NCI-H446 (cell line): ENCODE measurements at places on chromosomes 16 and 17.

DNA sequence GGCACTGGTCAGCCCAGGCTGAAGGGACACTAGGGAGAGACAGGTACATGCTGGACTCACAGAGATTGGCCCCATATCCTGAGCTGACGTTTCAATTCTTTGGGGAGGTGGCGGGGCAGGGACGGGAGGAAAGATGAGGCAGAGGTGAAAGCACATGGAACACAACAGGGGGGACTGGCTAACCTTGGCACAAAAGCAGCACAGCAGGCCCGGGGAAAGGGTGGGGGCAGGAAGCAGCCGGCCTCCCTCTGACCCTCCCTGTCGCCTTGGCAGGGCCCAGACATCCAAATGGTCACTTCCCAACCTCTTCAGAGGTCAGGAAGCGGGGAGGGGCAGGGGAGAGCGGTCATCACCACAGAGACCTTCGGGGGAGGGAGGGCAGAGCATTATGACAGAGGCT lies 6.6 kb downstream of the VAT1 start:
- DNase-seq: no peak

DNA sequence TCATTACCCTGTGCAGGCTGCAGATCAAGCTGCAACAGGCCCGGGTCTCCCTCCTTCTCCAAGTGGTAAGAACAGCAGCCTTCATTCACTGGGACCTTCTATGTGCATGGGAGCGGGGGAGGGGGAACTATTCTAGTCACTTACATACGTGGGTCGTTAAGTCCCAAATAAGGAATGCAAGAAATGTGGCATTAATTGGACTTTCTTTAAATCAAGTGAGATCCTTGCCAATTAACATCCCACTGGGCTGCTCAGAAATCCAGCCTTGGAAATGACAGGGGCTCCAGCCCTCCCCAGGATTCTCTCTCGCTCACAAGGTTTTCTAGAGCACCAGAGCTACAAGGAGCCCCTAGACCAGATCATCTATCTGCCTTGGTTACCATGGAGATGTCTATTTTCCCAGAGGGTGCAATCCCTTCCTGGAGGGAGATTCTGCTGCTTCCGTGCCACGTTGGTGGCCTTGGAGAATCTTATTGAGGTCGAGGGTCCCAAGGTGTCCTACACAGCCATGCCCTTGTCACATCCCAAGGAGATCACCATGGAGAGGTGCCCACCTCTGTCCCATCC lies 5.2 kb upstream of the EIF1 start:
- no peak for DNase-seq

DNA sequence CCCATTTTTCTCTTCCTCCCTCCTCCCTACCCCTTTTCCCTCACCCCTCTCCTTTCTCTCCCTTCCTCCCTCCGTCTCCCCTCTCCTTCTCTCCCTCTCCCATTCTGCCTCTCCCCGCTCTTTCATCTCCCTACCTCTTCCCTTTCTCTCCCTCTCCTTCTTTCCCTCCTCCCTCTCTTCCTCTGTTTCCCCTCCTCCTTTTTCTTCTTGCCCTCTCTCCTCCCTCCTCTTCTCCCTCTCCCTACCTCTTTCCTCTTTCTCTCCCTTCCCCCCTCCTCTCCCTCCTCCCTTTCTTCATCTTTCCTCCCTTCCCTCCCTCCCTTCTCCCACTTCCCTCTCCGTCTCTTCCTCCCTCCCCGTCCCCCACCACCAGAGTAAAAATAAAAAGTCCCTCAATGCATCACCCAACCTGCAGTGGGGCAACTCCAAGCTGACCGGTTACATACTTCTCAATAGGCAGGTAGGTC lies 10.4 kb downstream of the CHD9NB start:
- no peak for DNase-seq

DNA sequence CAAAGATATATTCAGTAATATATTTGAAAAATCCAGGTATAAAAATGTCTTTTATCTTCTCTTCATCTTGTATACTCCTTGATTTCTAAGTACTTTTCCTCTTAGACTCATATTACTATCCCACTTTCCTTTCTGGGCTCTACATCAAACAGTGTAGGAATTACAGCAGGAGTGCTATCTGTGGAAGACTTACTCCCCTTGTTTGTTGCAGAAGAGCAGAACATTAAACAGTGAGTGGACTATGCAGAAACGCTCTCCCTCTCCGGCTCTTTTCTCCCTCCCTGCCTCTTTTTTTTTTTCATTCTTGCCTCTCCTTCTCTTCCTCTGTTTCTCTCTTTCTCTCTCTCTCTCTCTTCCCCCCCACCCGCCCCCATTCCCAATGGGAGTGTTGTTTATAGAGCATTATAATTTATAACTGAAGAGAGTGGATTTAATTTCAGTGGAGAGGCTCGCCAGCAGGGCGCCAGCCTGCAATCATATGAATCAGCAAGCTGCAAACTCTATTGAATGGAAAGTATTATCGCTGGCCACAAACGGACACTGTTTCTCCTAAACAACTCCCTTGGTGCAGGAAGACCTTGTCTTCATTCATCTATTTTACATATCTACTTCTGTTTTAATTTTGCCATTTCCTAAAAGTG lies 242.3 kb upstream of the TBX2 start:
- no peak for DNase-seq

- no peak for DNase-seq
Observed at GRCh38 chr17:50544516-50544915, 2.5 kb upstream of the SPATA20 start.

GRCh38 chr17:76038050-76038449 lies 10.9 kb upstream of the EVPL start:
- DNase-seq: no peak

- no peak for DNase-seq
Observed at GRCh38 chr16:85946541-85947124, 47.7 kb downstream of the IRF8 start.

DNA sequence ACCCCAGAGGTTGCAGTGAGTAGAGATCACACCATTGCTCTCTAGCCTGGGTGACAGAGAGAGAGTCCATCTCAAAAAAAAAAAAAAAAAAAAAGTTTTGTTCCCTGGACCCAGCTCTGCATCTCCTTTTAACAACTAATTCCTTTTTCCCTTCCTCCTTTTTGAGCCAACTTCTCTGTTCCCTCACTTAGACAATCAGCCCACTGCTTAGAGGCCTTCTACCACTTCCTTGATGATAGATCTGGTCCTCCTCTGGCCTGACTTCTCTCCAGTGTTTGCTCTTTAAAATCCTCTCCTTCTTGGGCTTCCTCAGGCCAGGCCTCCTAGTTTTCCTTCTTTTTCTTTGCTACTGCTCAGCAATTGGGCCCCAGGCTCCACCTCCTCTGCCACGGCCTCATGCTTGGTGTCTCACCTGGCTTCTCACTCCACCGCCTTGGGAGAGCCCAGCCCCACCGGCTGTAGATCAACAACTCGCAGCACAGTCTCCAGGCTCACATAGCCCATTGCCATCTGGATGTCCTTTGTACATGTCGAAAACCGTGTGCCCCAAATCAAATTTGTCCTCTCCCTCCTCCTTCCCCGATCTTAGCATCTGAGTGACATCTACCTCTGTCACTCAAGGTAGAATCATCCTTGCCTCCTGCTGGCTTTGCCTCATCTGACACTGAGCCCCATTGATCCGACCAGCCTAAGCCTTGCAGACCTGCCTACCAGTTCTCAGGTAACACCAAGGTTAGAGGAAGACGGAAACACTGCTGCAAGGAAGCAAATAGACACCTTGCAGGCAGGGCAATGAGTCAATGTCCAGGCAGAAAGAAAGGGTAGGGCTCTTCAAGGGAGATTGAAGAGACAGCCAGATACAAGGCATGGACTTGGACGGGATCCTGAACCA lies 17.4 kb downstream of the ARHGAP27 start:
- no peak for DNase-seq

DNA sequence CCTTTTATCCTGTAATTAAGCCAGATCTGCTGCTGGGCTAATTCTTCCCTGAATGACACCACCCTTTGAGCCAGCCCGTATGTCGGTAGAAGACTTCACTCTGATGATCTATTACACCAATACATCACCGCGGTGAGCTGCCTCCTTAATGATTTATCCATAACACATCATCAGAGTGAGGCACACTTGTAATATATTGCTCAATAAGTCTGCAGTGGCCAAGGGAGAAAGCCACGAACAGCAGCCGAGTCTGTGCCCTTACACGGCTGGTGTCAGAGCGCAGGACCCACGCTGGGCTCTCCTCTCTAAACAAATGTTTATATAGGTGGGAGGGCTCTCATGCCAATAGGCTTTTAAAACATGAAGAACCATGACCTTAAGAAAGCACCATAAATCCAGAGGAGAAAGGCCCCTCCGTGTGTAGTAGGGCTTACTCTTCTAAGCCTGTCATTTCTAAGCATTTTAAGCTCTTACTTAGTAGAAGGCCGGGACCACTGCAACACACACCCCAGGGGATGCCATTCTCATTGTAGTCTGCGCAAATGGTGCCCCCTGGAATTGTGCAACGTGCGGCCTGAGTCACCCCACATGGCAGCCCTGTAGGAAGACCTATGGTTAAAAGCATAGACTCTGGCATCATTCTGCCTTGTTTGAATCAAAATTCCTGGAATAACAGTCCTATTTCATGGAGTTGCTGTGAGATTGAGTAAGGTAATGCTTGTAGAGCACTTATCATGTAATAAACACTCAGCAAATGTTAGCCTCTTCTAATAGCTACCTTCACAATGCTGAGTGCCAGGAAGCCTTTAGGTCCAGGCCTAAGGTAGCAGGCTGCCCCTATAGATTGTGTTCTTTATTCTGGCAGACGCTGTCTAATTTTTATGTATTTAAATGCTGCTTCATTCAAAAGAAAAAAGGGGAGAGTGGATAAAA lies 26.1 kb downstream of the MRPS23 start:
- DNase-seq: no peak

DNA sequence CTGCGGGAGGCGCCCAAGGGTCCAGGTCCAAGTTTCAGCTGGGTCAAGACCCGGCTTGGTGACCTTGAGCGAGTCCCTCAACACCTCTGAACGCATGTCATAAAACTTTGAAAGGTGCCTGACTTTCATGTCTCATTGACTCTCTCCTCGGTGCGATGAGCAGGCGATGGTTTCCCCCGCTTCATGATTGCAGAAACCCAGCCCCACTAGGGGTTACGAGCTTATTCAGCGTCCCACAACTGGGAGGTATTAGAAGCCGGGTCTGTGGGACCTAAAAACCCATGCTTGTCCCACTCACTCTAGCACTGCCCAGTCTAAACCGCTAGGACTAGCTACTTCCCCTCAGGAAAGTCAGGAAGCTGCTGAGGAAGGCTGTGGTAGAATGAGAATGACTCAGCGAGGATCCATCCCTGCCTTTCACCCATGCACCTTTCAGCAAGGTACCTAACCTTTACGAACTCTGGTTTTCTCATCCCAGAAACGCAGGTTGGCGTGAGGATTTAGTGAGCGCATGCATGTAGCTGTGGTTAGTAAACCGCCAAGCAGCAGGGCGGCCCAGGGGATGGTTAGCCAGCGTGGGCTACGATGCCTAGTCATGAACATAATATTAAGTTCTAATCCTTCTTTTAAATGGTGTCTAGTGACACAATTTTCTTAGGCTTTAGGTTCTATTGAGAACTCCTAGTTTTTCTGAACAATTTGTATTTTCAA lies 26.2 kb upstream of the RFFL start:
- DNase-seq: no peak

DNA sequence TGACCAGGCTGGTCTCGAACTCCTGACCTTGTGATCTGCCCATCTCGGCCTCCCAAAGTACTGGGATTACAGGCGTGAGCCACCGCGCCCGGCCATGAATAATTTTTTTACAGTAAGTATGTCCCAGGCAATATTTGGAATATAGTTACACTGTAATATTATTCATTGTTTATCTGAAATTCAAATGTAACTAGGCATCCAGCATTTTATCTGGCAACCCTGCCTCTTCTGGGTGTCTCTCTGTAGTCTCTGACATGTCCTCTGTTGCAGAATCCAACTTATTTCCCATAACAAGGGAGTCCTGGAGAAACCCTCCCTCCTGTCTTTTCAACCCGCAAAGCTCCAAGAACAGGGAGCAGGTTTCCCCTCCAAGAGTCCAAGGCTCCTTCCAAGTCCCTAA lies 36.9 kb upstream of the MYH10 start:
- DNase-seq: no peak

DNA sequence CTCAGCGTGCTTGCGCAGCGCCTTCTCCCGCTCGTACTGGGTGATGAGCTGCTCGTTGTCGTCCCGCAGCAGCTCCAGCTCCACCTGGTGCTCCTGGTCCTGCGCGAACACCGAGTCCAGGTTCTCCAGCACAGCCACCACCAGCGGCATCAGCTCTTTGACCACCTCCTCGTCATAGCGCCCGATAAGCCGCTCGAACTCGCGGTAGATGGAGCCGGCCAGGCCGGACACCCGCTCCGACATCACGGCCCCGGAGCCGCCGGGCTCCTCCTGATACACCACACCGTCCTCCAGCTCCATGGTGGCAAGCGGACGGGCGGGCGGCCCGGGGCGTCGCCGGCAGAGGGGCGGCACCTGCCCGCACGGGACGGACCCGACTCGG lies 320 bp downstream of the SPAG9 start:
- DNase-seq: no peak

GRCh38 chr16:83998091-83998490 lies 30.0 kb downstream of the NECAB2 start:
- no peak for DNase-seq

- no peak for DNase-seq
Observed at GRCh38 chr17:60139438-60140285, 10.1 kb upstream of the CA4 start.

- no peak for DNase-seq
Observed at GRCh38 chr16:56268799-56269198, 77.5 kb downstream of the GNAO1 start.

DNA sequence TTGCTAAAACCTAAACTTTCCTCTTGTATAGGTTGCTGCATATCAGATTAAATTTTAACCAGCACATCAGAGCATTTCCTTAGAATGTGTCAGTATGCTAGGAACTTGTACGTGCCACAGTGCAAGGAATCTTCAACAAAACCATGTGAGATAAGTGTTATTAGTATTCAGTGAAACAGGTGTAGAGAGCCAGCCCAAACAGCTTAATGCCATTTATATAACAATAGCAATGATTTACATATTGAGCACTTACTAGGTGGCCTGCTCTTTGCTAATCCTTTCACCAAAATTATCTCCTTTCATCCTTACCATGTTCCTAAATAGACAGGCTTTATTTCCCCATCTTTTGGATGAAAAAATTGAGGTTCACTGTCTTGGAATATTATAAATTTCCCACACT lies 485.7 kb downstream of the HS3ST4 start:
- no peak for DNase-seq

DNA sequence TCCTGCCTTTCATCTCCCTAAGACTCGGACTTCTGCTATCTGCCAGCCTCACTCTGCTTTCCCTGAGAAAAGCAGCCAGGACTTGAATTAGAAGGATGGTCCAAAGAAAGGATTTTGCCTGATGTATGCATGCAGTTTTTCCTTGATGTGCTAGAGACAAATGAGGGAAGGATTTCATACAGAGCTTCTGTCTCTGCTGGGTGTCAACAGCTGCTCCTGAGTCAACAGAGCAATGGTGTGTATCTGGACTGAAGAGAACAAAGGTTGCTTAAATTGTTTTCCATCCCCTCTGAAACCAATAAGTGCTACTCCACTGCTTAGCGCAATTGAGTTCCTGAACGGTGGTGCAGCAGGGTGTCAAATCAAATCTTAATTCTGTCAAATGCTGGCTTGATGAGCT lies 680.6 kb upstream of the C16orf82 start:
- no peak for DNase-seq

GRCh38 chr17:1122533-1123392 lies 57.0 kb downstream of the ABR start:
- peak; percentile 51 for DNase-seq
